ENCODE measurements at places on chromosomes 6 and 20. TPM values are rescaled to one million over a fixed set of nuclear protein-coding genes. Genes with fewer than 3 reads are reported as not detected.

DNA sequence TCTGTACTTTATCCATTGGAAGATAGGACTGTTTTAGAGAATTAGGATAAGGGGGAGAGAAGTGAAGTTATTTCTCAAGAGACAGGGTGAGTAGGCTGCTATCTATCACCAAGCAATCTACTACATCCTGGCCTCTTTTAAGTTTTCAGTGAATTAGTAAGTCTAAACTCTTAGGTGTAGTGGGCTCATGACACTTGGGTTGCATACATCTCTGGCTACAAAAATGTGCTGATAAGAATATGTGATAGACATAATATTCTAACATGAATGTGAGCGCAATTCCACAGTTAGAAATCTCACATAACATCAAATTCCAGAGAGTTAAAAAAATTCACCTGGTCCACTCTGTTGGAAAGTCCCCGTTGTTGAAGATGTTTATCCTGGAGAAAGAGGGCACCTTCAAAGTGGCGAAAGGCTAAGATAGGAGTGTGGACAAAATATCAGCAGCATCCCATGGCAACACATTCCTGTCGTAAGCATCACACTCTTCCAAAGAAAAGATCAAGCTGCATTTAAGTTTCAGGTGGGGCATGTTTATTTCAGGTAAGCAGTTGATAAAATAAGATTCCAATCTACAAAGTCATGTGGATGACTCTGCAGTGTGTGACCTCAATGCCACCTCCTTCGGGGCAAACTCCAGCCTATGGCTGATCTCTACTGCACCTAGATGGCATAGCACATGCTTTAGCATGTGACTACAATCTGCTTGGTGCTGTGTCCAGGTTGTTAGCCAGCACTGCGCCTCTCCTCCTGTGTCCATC is 111.7 kb upstream of the NEDD9 start:
- no peaks in the 10 kb centered on the region for H3K36me3 ChIP-seq
- peak; percentile 59 for DNase-seq
- H3K4me1 ChIP-seq = peaks cover 34% of the 10 kb centered on the region

DNA sequence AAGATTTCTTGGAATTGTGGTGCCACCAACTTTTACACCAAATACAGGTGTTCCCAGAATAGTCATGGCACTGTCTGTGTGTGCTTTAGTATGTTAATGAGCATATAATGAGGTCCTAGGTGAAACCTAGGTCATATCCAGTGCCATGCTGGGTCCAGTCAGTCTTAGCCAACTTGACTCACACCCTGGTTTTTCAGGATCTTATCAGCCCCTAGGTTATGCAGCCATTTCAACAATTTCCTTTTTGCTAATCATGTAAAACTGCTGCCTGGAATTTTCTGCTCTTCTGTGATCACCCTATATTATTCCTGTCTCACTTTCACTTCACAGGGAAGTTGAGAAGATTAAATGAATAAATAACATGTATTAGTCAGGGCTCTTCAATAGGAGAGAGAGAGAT is 23.7 kb downstream of the SDHAF4 start:
- peaks cover 15% of the 10 kb centered on the region for H3K4me1 ChIP-seq
- no peaks in the 10 kb centered on the region for H3K36me3 ChIP-seq
- no peak for DNase-seq
- no peaks in the 10 kb centered on the region for H3K27me3 ChIP-seq
- no peak overlapping the region for H3K27ac ChIP-seq

DNA sequence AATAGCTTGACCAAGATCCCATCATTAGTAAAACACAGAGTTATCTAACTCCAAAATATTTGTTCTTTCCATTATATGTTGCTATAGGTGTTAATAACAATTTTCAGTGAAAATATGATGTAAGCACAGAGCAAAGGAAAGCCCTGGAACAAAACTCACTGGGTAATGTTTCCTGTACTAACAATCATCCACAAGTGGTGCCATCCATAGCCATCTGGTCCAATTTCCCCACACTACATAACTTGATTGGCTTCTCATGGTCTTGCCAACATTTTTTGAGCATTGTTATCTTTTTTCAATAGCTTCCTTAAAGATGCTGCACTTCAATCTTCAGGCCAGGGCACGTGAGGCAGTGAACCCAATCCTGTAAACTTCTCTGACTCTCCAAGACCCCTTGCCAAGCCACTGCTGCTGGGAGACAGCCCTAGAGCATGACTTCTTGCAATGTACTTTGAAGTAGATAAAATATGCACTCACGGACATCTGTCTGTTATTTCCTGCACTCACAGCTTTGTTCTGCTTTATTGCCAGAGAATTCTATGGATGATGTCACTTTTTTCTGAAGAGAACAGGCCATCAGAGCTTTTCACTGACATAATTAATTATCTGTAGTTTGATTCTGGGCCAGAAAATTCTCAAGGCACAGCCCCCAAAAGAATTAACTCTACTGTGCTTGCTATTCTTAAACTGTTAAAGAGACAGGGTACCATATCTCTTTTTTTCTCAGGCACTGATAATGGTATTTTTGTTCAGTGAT is 97.5 kb upstream of the TMEM30A start:
- H3K4me3 ChIP-seq = no peak overlapping the region
- H3K4me1 ChIP-seq = no peaks in the 10 kb centered on the region
- no peak for DNase-seq
- H3K27ac ChIP-seq = no peak overlapping the region
- no peaks in the 10 kb centered on the region for H3K27me3 ChIP-seq

DNA sequence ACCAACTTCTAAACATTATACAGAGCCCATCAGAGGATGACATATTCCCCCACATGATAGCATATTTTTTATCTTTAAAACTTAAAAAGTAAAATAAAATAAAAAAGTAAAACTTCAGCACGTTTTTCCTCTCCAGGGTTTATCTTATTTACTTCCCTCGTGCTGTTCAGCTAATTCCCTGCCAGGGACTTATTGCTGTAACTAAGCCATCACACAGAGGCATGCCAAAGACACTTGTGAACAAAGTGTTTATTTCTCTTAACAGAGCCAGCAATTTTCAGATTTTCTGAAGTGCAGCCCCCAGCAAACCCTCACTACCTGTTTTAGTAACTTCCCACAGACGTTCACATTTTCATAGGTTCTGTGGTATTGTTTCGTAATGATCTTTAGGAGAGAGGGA is 293.8 kb downstream of the ZNF217 start:
- H3K4me3 ChIP-seq = no peak overlapping the region
- no peak overlapping the region for H3K27ac ChIP-seq
- no peaks in the 10 kb centered on the region for H3K36me3 ChIP-seq
- DNase-seq = no peak
- H3K4me1 ChIP-seq = no peaks in the 10 kb centered on the region

GRCh38 chr6:14883921-14884320 is 361.9 kb upstream of the JARID2 start:
- DNase-seq = no peak
- no peak overlapping the region for H3K4me3 ChIP-seq
- H3K27me3 ChIP-seq = no peaks in the 10 kb centered on the region
- no peak overlapping the region for H3K27ac ChIP-seq
- H3K36me3 ChIP-seq = no peaks in the 10 kb centered on the region

DNA sequence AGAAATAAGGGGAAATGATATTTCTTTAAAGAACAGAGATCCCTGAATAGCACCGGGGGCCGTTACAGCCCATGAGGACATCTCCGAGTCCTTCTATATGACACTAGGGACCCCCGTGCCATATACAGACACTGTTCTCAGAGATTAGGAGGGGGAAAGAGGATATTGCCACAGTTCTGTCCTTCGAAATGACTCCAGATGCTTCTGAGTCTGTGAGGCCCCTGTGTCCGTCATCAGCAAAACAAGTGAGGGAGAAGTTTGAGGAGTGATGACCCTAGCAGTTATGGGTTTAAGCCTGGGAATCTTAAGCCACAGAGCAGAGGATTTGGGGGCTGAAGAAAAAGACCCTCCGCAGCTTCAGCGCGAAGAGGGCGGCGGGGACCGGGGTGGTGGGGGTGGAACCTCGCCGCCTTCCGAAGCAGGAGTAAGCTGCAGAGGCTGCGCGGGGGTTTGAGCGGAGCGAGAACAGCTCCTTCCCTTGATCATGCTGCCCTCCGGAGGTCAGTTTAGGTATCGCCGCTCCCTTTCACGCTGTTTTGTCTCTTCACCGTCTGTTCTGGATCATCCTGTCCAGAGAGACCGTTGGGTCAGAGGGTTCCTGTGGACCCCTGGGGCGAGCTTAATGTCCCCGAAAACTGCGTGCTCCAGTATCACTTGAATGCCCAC is 23.6 kb downstream of the VPS52 start:
- H3K27me3 ChIP-seq = 0 out of 3 replicates have a peak, but pooled peaks cover 4% of the 10 kb centered on the region
- H3K4me1 ChIP-seq = peaks cover 29% of the 10 kb centered on the region
- peak overlapping the region; percentile 64 for H3K4me3 ChIP-seq
- peak; percentile 80 for DNase-seq

The TEAD3 gene
- total RNA-seq = 14.4 TPM

DNA sequence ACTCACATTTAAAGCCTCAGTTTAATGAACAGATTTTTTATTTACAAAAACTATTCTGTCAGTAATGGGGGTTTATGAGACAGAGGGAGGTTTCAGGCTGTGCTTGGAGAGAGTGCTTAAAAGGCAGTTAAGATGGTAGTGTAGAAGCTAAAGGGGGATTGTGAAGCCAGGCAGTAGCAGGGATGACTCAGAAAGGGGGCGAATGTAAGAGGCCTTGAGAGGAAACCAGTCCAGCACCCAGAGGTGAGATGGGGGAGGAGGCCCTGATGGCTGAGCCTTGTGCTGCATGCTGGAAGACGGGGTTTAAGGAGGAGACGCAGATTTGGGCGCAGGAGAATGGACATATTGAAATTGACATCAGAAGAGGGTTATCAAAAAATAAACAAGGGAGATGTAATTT is 6.6 kb upstream of the SERPINB9 start:
- H3K27ac ChIP-seq = no peak overlapping the region
- DNase-seq = no peak
- H3K4me3 ChIP-seq = no peak overlapping the region
- peaks cover 47% of the 10 kb centered on the region for H3K4me1 ChIP-seq
- no peaks in the 10 kb centered on the region for H3K27me3 ChIP-seq

The FABP7 gene
- total RNA-seq = not detected

DNA sequence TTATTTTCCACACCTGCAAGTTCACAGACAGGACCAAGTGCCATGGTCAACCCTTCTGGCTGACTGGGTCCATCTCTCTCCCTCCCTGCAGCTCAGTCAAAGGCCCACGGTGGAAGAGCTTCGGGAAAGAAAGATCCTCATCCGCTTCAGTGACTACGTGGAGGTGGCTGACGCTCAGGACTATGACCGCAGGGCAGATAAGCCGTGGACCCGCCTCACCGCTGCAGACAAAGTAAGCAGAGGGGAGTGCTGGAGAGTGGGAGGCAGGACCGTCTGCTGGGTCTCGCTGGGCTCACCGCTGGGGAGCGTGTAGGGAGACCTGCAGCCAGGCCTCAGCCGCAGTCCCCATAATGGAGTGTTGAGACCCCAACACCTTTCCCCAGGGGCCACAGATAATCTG is 45.0 kb downstream of the TBC1D7 start:
- H3K4me1 ChIP-seq = peaks cover 18% of the 10 kb centered on the region
- no peak overlapping the region for H3K4me3 ChIP-seq
- H3K27me3 ChIP-seq = no peaks in the 10 kb centered on the region
- no peak overlapping the region for H3K27ac ChIP-seq
- no peaks in the 10 kb centered on the region for H3K36me3 ChIP-seq

DNA sequence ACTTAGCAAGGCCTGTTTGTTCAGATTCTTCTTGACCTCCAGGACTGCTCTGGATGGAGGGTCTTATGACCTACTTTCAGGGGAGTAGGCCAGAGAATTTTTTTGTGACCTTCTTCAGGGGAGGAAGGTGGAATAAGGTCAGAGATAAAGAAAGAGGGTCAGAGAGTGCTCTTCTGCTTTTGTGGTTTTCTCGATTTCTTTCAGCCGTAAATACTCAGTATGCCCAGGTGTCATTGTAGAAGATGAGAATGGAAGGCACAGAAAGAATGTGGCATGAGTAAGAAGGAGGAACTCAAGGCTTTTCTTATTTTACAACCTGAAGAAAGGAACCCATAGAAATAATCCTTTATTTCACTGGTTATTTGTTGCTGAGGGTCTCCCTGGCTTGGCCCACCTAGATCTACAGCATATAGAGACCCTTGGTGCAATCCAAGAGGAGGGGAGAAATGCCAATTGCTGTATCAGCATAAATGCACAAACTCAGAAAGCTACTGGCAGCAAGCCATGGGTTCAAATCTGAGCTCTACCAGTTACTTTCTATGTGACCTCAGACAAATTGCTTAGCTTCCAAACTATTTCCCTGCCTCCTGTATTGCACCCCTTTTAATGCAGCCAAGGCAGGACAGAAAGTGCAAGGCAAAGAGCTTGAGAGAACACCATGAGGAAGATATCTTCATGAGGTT is 68.0 kb downstream of the OLIG3 start:
- DNase-seq = no peak
- peaks cover 26% of the 10 kb centered on the region for H3K4me1 ChIP-seq
- H3K4me3 ChIP-seq = no peak overlapping the region
- H3K27me3 ChIP-seq = no peaks in the 10 kb centered on the region
- no peak overlapping the region for H3K27ac ChIP-seq

DNA sequence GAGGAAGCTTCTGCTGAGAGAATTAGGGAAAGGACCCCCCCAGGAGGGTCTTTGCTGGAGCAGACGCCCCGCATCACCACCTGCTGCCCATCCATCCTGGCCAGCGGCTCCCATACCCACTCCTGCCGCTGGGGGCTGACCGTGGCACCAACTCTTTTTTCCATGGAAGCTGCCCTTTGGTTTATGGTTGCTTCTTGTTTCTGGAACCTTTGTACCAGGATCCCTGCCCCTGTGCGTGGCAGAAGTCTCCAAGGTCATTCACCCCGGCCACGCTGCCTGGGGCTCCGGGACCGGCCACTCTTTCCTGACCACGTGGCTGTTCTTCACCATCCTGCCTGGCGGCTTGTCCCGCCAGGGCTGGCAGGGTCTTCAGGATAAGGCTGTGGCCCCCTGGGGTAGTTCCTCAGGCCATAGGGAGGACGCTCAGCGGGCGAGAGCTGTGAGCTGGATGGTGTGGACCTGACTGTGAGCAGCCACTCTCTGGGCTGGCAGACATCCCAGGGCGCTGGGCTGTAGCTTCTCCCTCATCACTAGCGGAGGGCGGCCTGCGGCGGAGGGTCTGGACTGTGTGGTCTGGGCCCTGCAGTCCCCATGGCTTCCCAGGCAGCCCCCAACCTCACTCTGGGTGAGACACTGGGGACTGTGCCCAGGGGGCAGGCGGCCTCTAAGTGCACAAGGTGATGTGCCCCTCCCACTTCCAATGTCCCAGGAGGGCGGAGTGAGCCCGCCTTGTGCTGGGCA is 22.8 kb upstream of the RBBP8NL start:
- DNase-seq = no peak
- no peak overlapping the region for H3K4me3 ChIP-seq
- peaks cover 34% of the 10 kb centered on the region for H3K27me3 ChIP-seq
- H3K36me3 ChIP-seq = no peaks in the 10 kb centered on the region
- H3K27ac ChIP-seq = no peak overlapping the region
- no peaks in the 10 kb centered on the region for H3K4me1 ChIP-seq

GRCh38 chr6:159941286-159942113 is 27.4 kb upstream of the IGF2R start:
- H3K36me3 ChIP-seq = no peaks in the 10 kb centered on the region
- no peak overlapping the region for H3K27ac ChIP-seq
- DNase-seq = peak; percentile 46
- peaks cover 14% of the 10 kb centered on the region for H3K4me1 ChIP-seq

The DTD1 gene
- 85.5 TPM for total RNA-seq
